ENCODE measurements at places on chromosomes 1 and 21.

GRCh38 chr1:113593550-113594297 is 165.6 kb downstream of the PHTF1 start:
- no peak for DNase-seq

DNA sequence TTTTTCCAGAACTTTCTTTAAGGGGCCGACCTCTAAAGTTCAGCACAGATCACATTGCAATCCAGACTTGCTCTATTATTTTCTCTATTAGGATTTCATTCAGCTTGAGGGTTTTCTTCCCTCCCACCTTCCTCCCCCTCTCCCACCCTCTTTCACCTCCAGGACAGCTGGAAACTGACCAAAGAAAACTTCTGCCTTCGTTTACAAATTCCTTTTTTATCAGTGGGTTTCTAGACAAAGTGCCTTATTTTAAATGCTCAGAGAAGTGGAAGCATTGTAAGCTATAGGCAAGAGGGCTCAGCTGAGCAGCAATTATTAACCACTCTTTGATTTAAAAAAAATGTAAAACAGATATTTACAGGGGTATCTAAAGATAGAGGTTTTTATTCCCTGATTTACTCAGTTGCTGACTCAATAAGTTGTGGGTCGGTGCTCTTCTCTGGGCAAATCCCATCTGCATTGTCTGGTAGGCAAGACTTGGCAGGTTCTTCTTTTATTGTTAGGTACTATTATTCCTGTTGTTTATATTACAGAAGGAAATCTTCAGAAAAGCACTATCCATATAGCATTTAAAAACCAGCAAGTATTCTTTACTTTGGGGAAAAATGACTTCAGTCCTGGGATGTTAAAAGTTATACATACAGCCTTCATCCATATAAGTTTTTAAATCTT is 277.0 kb upstream of the C1orf105 start:
- no peak for DNase-seq

- DNase-seq = no peak
Observed at GRCh38 chr1:111603979-111604378, 15.6 kb upstream of the RAP1A start.

GRCh38 chr1:198072177-198072576 is 84.6 kb upstream of the NEK7 start:
- no peak for DNase-seq

DNA sequence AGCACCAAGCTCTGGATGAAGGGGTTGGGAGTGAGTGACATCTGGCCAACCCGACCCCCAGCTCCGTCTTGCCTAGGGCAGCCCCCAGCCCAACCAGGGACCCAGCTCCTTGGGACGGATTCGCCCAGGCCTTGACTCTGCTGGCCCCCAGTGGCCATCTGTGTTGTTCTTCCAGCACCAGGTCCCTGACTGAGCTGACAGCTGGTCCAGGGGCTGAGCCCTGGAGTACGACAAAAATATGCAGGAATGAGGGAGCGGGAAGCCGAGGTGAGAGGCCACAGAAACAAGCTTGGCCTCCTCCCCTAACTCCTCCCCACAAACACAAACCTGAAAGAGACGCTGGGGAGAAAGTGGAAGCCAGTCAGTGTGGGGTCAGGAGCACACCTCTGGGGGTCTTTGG is 55.0 kb upstream of the PAX7 start:
- no peak for DNase-seq

DNA sequence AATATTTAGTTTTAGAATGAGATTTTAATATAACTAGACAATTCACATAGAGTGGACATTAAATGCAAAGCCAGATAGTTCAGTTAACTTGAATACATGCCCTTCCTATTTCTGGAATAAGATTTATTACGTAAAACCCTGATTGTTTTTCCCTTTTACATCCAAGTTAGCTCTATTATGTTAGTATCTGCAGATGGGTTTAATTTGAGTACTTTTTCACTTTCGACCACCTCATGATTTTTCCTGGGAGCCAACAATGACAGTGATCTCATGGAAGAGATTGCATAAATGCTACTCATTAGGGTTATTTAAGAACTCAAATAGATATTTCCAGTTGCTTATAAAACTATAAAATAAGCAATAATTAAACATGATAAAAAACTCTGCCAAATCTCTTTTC is 199.4 kb upstream of the PTGFR start:
- no peak for DNase-seq

GRCh38 chr21:43790010-43790524 is 690 bp downstream of the RRP1 start:
- DNase-seq = no peak

GRCh38 chr21:41707960-41708330 is 58.9 kb downstream of the RIPK4 start:
- DNase-seq = no peak

DNA sequence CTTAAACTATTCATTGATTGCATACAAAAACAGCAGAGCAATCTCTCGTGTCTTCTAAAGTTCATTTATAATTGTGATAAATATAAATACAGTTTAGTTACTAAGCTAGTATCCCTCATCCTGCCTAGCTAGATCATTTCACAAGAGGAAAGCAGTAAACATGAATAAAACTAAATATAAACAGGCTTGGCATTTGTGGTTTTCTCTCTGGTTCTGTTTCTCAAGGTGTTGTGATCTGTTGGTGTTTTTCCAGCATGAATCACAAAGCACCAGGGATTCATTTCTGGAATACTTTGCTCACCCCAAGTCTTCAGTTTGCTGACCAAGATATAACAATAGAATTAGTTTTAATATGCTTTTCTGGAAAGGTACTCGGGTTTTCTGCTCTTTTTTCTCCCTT is 32.7 kb upstream of the GLIS1 start:
- DNase-seq = no peak

DNA sequence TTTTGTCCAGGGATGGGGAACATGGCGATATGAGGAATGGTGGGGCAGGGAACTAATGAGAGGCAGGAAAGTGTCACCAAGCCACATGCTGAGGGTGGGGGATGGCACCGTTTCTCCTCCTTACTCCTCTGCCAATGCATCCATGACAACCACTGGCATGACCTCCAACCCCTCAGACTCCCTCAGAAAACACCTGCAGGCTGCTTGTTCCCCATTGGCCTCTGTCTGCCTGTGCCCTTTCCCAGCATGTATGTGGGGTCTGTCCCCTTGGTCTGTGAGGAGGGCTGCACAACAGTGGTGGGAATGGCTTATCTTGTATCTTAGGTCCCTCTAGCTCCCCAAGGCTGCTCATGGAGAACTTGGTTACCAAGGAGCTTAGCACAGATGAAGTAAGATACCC is 137.2 kb upstream of the NGF start:
- DNase-seq = no peak

- DNase-seq = no peak
Observed at GRCh38 chr1:46086576-46086975, 45.9 kb downstream of the PIK3R3 start.

DNA sequence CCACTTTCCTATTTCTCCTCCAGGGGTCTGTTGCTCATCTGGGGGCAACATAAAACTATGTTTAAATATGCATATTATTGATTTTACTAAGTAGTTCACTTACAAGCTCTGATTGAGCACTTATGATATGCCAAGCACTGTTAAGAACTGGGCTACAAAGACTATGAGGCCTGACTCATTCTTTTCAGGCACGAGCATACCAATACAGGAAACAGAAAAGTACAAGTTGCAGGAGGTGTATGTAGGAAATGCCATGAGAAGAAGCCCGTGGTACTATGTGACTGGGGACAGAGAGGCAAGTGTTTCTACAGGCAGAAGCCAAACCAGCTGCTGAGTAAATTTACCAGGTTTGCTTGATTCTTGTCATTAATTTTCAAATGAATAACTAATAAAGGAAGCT is 120.4 kb upstream of the PTGFR start:
- DNase-seq = no peak

- DNase-seq = peak; percentile 70
Observed at GRCh38 chr1:58781541-58782177, 2.2 kb downstream of the JUN start.

- DNase-seq = no peak
Observed at GRCh38 chr1:90993245-90993644, 28.6 kb downstream of the ZNF644 start.

- DNase-seq = no peak
Observed at GRCh38 chr1:182662121-182662890, 22.1 kb downstream of the RGS8 start.

DNA sequence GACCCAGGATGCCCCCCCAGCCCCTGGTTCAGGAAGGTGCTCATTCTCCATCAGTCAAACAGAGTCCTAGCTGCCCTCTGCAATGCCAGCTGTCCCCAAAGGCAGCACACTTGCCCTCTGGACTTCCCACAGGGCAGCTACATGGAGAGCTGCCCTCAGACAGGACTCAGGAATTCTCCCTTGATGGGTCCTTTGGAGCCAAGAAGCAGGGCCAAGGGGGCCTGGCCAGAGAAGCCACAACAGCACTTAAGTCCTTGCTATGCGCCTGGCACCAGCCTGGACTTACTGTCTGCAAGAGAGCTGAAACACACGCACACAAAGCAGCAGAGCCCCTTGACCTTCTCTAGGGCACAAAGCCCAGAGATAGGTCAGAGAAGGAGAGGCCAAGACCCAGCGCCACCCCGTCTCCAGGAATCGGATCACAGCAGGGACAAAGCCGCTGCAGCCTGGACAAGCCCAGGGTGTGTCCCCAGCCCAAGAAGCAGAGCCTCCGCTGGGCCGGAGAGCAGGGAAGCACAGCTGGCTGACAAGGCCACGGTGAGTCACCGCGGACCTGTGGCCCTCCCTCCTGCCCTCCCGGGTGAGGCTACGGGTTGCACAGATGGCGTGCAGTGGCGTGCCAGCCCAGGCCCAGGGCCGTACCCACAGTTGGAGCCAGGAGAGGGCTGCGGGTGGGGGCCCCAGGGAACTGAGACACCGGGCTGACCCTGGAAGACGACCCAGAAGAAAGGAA is 1.7 kb downstream of the WNT9A start:
- peak; percentile 72 for DNase-seq

- DNase-seq = no peak
Observed at GRCh38 chr1:180614730-180615129, 17.1 kb upstream of the XPR1 start.

DNA sequence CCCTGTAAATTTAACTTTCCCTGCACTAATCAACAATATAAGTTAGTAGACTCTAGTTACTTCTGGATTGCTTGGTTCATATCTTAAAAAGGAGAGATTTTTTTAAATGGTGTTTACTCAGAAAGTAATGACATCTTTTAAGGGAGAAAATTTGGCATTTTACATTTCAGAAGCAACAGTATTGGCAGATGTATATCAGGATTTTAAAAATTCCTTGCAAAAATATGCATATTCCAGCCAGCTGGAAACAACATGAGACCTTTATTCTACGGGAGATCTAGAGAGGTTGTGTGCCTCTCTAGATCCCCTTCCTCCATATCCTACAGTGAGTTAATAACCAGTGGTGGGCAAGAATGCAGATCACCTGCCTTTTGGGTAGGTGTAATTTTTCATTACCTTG is 848.2 kb downstream of the USP25 start:
- no peak for DNase-seq

DNA sequence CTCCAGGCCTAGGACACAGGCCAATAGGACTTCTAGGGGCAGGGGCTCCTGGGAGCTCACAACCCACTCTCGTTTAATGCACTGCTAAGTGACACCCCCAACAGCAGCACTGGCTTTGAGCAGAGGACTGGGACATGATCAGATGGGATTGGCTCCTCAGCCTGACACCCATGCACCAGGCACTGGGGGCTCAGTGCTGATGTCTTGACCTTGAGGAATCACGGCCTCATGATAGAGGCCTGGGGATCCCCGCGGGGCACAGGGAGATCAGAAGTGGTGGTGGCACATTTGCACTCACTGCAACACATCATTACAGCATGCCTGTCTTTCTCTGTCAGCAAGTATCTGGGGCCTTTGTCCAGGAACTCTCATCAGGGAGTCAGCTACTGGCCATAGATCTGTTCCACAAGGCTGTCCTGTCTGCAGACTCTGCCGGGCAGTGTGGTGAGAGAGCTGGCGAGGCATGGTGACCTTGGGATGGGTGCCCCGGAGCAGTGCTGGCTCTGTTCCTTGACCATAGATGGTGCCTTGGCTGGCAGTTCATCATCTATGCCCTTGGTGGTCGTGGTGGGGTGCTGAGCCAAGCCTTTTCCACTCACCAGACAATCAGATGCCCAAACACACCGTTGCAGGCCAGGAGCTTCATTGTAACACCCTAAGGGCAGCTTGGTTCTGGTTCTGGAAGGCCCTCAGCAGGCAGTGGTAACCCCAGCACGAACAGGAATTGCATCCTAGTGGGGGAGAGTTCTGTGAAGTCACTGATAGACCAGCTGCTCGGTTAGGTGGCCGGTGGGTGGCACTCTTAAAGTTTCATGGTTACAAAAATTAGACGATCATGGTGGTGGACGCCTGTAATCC is 22.2 kb upstream of the PARP1 start:
- no peak for DNase-seq

- no peak for DNase-seq
Observed at GRCh38 chr1:25118546-25118945, 113.8 kb downstream of the SYF2 start.

- no peak for DNase-seq
Observed at GRCh38 chr1:181179987-181180365, 91.5 kb downstream of the IER5 start.

GRCh38 chr1:61424382-61424781 is 300.6 kb downstream of the TM2D1 start:
- DNase-seq = no peak

DNA sequence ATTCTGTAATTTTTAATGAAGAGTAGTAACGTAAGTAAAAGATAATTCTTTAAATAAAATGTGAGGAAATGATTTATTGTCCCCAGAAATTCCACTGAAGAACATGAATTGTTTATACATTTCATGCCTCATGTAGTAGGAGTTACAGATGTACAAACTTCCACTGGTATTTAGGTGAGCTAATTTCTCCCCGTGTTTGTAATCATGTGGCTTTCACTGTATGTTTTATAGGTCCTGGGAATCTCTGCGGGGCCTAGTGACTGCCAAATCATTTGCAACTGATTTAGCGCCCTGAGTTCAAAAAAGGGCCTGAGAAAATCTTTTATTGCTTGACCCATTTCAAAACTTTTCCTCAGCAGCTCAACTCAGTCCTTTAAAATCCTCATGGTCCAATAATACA is 30.5 kb upstream of the FASLG start:
- DNase-seq = no peak

DNA sequence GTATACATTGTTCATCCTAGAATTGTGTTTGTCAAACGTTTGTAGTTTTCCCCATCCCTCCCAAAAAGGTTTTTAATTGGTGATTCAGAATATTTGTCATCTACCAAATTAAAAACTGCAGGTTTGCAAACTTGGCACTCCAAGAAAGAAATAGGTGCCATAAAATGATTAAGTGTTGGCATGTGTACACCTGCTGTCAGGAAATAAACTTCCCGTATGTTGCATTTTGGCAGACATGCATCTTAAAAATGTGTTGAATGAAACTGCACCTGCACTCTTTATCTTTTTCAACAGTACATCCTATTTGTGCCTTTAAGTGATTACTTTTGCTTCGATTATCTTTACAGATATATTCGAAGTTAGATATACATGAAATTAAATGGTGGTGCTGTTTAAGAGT is 7.3 kb downstream of the B3GALT2 start:
- no peak for DNase-seq

GRCh38 chr1:5885471-5886139 is 106.6 kb downstream of the NPHP4 start:
- no peak for DNase-seq

Data from tibial artery (tissue), 4 donors.